ENCODE measurements at places on chromosomes 16 and 17. TPM values are rescaled to one million over a fixed set of nuclear protein-coding genes. Genes with fewer than 3 reads are reported as not detected.

The CACNG1 gene
- not detected for total RNA-seq

GRCh38 chr17:2695961-2696760, 15.4 kb downstream of the CLUH start:
- H3K36me3 ChIP-seq: no peaks in the 10 kb centered on the region
- peak; percentile 12 for DNase-seq
- H3K4me3 ChIP-seq: no peak overlapping the region
- H3K27ac ChIP-seq: no peak overlapping the region
- no peaks in the 10 kb centered on the region for H3K27me3 ChIP-seq

DNA sequence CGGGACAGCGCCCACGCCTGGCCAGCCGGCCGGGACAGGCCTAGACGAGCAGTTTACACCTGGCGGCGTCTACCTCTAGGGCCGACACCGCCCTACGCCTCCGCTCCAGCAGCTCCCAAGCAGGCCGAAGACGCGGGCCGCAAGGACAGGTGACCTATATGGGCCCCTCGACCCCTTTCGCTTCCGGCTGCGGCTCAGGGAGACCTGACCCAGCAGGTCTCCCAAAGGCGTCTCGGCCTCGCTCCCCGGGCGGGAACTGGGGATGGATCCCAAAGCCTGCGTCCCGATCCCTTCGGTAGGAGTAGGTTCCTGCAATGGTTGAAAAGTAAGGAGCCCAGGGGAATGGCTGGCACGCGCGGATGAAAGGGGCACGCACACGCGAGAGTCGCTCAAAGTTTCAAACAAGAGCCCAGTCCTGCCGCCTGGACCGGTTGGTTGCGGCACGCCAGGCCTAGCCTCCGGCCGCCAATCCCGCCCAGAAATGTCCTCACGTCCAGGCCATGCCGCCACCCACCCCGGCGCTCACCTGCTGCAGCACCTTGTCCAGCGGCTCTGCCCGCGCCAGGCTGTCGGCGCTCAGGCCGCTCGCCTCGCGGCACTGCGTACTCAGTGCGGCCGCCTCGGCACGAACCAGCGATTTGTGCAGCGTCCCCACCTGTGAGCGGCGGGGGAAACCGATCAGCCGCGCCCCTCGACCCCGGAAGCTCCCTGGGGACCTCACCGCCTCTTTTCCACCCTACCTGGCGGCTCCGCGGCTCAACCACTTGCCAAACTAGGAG, 630 bp downstream of the ESRP2 start:
- no peaks in the 10 kb centered on the region for H3K36me3 ChIP-seq
- DNase-seq: no peak
- no peaks in the 10 kb centered on the region for H3K27me3 ChIP-seq
- no peak overlapping the region for H3K27ac ChIP-seq
- H3K4me3 ChIP-seq: peak overlapping the region; percentile 34
- H3K4me1 ChIP-seq: peaks cover 13% of the 10 kb centered on the region

- H3K36me3 ChIP-seq: no peaks in the 10 kb centered on the region
- H3K4me1 ChIP-seq: peaks cover 26% of the 10 kb centered on the region
- H3K27me3 ChIP-seq: no peaks in the 10 kb centered on the region
- H3K27ac ChIP-seq: peak overlapping the region; percentile 81
These were observed 54.8 kb downstream of the CDRT4 start for GRCh38 chr17:15412606-15413005.

DNA sequence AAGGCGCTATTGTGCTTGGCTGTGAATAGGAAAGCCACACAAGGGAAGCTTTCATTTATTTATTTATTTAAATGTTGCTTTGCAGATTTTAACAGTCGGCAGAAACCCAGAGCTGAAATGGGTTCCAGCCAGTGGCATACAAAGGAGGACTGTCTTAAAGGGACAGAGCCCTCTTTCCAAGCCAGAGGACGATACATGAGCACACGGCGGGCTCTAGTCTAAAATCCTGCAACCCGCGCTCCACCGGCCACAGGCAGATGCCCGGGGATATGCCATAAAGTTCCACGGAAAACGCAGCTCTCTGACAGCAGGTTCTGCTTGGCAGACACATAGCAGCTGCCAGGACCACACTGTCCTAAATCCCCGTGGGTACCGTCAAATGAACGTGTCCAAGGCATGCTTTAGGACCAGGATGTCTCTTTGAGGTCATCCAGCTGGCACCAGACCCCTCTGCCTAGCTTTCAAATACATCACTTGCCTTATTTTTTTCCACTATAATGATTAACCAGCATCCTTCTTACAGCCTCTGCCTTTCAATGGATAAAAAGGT, 64.6 kb downstream of the CYTH1 start:
- peaks cover 15% of the 10 kb centered on the region for H3K4me1 ChIP-seq
- no peaks in the 10 kb centered on the region for H3K36me3 ChIP-seq
- no peak overlapping the region for H3K27ac ChIP-seq
- H3K27me3 ChIP-seq: no peaks in the 10 kb centered on the region

DNA sequence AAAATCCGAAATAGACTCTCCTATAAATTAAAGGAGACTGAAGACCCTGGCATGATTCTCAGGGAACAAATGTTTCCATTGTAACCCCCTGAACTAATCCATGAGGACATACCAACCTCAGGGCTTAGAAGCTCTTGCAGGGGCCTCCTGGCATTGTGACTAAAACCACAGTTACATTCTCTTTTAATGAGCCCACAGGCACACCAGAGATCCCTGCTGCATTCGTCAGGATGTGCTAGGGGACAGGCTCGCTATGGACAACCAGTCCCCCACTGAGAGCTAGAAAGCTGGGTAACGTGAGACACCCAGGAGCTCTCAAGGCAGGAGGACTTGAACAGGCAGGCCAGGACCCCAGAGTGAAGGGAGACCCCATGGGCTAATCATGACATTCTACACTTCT, 140.6 kb upstream of the TNRC6C start:
- DNase-seq: no peak
- H3K4me1 ChIP-seq: peaks cover 6% of the 10 kb centered on the region
- no peaks in the 10 kb centered on the region for H3K27me3 ChIP-seq
- no peak overlapping the region for H3K4me3 ChIP-seq
- H3K27ac ChIP-seq: no peak overlapping the region
